ENCODE measurements at places on chromosomes 13 and 19.

- DNase-seq: no peak
These were observed at the start of gene KLK14 for GRCh38 chr19:51082611-51083010. Gene KLK14, minus strand, starts transcription at chr19:51082887. Its CDS starts 273 bp downstream, at chr19:51082614.

DNA sequence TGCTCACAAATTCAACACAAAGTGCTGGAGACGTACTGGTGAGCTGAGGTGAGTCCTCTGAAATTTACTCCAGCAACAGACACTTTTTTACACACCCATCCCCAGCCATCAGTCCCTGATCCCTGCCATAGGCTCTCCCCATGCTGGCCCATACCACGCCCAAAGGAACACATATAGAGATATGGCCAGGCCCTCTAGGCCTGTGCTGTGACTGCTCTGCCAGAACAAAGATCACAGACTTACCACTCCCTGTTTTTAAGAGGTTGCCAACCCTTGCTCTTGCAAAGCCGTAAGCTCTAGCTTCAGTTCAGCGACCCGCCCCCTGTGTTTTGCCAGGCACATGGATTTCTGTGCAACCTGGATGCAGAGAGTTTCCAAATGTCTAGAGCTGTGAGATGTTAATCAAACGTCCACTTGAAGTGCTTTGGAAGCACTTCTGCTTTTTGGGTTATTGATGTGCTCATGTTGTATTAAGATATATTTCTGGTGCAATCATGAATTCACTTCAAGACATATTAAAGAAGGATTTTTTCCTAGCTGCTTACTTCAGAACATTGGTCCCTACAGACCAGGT, 59.7 kb downstream of the DLEU7 start:
- DNase-seq: no peak

GRCh38 chr19:17772172-17772571, 20.9 kb downstream of the FCHO1 start:
- DNase-seq: no peak

- no peak for DNase-seq
These were observed 1000.6 kb downstream of the OLFM4 start for GRCh38 chr13:54029226-54029625.

GRCh38 chr13:31310786-31311185, 111.0 kb downstream of the B3GLCT start:
- DNase-seq: no peak

GRCh38 chr19:52664461-52664860, 26.3 kb upstream of the ZNF83 start:
- DNase-seq: no peak

GRCh38 chr13:32315238-32316027, at the start of the genes BRCA2 and ZAR1L:
Gene BRCA2, plus strand, starts transcription at chr13:32315508. Its CDS starts 953 bp downstream, at chr13:32316461.
Gene ZAR1L, minus strand, starts transcription at chr13:32315363. Its CDS starts 3,438 bp downstream, at chr13:32311925.
- peak; percentile 92 for DNase-seq

DNA sequence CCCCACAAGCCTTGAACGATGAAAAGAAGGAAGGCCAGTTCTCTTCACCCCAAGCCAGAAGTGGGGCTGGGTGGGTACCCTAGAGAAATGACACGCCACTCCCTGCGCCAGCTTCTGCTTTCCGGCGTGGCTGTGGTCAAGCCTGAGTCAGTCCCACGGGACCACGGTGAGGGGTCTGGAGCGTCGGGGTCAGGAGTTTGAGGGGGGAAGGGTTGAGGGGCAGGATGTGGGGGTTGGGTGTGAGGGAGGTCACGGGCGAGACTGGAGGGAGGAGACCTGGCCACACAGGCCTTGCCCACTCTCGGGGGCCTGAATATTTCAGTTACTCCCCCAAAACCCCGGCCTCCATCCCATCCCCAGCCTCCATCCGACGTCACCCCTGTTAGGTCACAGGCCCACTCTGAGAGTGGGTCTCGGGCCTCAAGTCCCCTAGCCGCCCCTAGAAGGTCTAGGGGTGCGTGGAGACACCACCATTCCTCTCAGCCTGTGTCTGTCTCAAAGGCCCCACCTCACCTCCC, 500 bp upstream of the IFI30 start:
- peak; percentile 72 for DNase-seq

DNA sequence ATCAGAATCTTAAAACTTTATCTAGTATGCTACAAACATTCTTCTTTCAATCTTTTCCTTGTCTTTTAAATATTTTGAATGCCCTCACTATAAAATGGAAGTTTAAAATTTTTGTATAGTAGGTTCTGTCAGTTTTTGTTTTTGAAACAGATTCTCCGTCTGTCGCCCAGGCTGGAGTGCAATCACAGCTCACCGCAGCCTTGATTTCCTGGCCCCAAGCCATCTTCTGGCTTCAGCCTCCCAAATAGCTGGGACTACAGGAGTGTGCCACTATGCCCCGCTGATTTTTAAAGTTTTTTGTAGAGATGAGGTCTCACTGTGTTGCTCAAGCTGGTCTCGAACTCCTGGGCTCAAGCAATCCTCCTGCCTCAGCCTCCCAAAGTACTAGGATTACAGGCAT, 20.7 kb downstream of the PHF11 start:
- no peak for DNase-seq

GRCh38 chr13:109720758-109721184, 65.6 kb downstream of the IRS2 start:
- no peak for DNase-seq

DNA sequence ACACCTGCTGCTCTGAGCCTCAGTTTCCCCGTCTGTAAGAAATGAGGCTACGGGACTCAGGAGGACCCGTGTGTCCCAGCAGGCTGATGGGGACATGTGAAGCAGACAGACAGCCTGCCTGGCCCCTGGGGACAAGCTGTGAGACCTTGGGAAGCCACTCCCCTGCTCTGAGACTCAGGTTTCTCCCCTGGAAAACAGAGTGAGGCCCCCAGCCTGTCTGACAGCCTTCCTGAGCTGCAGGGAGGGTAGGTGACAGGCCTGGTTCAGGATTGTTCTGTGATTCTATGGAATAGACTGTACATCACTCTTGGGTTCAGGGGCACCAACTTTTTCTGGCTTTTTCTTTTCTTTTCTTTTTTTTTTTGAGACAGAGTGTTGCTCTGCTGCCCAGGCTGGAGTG, 2.9 kb upstream of the NTF4 start:
- DNase-seq: no peak

DNA sequence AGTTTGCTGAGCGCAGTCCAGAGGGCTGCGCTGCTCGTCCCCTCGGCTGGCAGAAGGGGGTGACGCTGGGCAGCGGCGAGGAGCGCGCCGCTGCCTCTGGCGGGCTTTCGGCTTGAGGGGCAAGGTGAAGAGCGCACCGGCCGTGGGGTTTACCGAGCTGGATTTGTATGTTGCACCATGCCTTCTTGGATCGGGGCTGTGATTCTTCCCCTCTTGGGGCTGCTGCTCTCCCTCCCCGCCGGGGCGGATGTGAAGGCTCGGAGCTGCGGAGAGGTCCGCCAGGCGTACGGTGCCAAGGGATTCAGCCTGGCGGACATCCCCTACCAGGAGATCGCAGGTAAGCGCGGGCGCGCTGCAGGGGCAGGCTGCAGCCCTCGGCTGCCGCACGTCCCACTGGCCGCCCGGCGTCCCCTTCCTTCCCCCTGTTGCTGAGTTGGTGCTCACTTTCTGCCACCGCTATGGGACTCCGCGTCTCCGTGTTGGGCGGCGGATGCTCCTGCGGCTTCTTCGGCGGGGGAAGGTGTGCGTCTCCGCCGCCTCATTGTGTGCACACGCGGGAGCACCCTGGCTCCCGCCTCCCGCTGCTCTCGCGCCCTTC, 772 bp downstream of the GPC6 start:
- DNase-seq: no peak

DNA sequence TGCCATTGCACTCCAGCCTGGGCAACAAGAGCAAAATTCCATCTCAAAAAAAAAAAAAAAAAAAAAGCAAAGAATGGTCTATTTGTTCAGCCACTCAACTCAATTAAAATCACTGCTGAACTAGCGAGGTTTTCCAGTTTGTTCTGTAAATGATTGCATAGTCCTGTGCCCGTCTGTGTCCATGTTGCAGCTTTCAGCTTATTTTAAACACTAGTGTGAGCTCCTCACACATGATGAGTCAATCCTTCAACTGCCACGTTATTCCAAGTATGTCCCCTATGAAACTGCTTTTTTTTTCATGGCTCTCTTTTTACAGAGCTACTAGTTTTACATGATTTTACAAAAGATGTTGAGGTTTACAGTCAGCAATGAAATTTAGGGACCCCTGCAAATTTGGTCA, 12.2 kb downstream of the SUGP2 start:
- no peak for DNase-seq

GRCh38 chr19:29564574-29565005, 38.8 kb downstream of the VSTM2B start:
- DNase-seq: no peak

DNA sequence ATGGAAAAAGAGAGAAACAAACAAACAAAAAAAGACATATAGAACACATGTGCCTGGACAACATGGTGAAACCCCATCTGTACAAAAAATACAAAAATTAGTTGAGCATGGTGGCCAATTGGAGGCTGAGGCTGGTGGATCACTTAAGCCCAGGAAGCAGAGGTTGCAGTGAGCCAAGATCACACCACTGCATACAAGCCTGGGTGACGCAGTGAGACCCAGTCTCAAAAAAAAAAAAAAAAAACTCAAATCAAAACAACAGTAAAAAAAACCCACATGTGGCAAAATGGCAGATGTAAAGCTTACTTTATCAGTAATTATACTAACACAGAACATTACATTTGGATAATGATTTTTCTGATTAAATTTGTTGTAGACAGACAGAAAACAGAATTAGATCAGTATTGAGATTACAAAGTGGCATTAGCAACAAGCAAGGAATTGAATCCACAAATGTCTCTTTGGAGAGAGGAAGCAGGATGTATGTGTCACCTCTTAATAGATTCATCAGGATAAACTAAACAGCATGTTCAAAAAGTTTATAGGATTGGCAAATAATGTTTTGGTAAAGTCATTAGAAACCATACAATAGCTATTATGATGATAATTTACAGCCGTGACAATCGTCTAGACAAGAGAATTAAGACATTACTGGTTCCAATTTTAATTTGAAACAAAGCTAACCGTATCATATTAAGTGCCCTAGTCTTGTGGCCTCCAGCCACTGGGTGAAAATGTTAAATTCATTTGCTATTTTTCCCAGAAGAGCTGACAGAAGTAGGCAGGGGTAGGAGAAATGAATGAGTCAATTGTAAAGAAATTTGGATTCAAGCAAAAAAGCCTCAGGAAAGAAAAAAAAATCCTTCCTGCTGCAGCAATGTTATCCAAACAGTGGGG, 206.0 kb downstream of the FGF14 start:
- DNase-seq: no peak

DNA sequence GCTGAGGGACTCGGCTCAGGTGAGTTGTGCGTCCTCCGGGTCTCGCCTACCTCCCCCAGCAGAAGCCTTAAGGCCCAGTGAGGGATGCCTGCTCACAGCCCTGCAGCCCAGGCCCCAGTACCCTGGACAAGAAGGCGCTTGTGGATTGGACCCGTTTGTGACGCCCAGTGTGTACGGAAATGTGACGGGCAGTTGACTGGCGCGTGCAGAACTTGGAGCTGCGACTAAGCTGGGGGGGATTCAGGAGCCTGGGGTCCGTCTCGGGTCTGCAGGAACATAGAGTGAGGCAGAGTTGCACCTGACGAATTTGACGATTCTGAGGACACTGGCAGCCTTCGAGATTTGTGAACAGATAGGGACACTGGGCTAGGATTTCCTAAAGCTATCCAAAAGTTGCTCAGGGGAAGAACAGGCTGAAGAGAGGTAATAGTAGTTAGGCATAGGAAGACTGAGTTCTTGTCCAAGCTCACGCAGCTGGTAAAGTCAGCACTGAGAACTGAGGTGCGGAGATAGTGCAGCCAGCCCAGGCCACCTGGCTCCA, 519 bp downstream of the ZNF551 start:
- no peak for DNase-seq

DNA sequence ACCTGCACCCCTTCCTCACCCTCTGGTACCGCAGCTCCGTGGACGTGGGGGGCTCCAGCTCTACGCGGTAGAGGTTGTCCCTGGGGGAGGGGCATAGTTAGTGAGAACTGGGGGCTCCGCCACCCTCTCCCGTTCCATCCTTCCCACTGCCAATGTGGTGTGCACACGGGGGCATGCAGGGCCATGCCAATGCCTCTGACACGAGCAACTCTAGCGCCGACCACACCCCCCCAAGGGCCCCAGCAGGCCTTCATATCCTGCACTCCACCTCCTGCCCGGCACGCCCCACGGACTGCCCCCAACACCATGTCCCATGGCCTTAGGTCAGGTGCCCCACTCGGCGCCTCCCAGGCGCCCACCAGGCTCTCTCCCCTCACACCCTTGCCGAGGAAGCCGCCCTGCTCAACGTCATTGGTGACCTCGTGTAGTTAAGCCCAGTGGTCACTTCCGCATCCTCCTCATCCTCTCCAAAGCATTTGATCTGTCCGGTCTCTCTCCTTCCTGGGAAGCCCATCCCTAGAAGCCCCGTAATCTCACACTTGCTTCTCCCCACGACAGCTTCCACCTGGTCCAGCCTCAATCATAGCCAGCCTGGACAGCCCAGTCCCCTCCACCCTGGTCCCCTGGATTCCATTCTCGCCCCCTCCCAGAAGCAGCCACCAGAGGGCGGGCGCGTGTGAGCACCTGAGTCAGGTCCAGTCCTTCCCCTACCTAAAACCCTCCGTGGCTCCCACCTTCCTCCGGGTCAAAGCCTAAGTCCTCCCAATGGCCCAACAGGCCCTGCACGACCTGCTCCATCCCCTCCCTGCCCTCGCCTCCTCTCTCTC, 2.1 kb downstream of the SEMA6B start:
- peak; percentile 10 for DNase-seq

GRCh38 chr13:39347926-39348901, 254.8 kb downstream of the LHFPL6 start:
- DNase-seq: no peak

Measured in CD4-positive, alpha-beta T cell (primary cell).